HFFc6 (cell line): ENCODE measurements at places on chromosomes 2 and 18.
A peak's percentile ranks its signal among the peaks of the same experiment; 100 is the strongest.

DNA sequence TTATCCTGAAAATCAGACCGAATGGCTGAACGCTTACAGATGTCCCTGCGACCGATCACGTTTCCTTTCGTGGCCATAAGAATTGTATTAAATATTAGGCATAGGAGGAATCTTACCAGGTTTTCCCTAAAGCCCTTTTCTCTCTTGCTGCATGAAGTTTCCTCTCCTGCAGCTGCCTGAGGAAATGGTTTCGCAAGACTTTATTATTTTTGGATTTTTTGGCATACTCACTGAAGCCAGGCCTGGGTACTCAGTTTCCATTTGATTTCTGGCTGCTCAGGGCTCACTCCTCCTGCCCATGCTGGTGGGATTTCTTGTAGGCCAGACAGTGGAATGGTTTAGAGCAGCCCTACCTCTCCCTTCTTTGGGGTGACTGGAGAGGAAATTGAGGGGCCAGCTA, 114.0 kb downstream of the KLHL29 start:
- peaks cover 24% of the 10 kb centered on the region for H3K4me1 ChIP-seq
- DNase-seq: no peak
- no peak overlapping the region for H3K4me3 ChIP-seq
- no peaks in the 10 kb centered on the region for H3K27me3 ChIP-seq

DNA sequence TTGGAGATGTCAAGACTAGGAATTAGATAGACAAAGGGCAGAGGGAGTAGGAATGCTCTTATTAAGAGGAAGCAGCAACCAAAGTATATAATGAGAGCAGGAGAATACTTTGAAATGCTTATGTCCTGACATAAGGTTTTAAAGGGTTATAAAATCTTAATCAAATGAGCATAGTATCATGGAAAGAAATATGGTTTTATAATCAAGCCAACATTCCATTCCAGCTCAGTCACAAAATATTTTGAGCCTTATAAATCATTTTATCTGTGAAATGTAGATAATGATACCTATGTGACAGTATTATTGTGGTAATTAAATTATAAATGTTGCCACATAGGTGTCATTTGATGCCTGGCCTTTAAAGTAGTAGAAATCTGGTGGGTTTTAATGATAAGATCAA, 17.6 kb downstream of the VSNL1 start:
- no peak overlapping the region for H3K4me3 ChIP-seq
- no peak overlapping the region for H3K27ac ChIP-seq
- H3K27me3 ChIP-seq: no peaks in the 10 kb centered on the region
- no peak for DNase-seq
- no peaks in the 10 kb centered on the region for H3K4me1 ChIP-seq
- H3K36me3 ChIP-seq: no peaks in the 10 kb centered on the region

DNA sequence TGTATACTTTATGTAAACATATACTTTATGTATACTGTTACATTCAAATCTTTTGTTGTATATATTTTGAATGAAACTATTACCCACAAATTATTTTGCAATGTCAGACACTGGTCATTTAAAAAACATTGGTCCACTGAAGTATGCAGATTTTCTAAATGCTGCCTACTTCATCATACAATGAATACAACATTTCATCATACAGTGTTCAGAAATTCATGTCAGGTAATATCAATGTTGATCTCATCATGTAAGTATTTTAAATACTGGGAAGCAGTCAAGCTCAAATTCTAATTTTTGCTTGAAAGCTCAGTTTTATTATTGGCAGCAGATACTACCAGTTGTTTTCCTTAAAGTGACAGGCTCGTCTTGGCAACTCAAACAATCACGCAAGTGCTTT, 2.9 kb upstream of the STAT4 start:
- peaks cover 6% of the 10 kb centered on the region; the same call in 1 of the 2 replicates for H3K27me3 ChIP-seq
- peaks cover 32% of the 10 kb centered on the region for H3K4me1 ChIP-seq
- no peaks in the 10 kb centered on the region for H3K36me3 ChIP-seq
- DNase-seq: no peak
- H3K27ac ChIP-seq: no peak overlapping the region
- H3K4me3 ChIP-seq: no peak overlapping the region

DNA sequence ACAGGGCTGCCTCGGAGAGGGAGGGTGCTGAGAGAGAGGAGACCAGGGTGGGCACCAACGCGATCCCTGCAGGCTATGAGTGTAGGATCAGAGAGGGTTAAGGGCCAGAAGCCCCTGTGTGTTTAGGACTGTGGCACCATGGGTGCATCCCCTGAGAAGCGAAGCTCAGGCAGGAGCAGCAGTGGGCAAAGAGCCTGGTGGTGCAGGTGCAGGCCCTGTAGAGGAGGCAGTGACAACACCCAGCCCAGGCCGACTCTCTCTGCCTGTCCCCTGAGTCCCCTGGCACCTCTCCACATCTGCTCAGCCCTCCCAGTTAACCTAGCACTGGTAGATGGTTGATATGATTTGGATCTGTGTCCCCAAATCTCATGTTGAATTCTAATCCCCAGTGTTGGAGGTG, 139.8 kb downstream of the RNF152 start:
- no peak overlapping the region for H3K4me3 ChIP-seq
- peaks cover 6% of the 10 kb centered on the region; the same call in 1 of the 2 replicates for H3K27me3 ChIP-seq
- peaks cover 11% of the 10 kb centered on the region for H3K4me1 ChIP-seq
- no peaks in the 10 kb centered on the region for H3K36me3 ChIP-seq
- no peak overlapping the region for H3K27ac ChIP-seq

DNA sequence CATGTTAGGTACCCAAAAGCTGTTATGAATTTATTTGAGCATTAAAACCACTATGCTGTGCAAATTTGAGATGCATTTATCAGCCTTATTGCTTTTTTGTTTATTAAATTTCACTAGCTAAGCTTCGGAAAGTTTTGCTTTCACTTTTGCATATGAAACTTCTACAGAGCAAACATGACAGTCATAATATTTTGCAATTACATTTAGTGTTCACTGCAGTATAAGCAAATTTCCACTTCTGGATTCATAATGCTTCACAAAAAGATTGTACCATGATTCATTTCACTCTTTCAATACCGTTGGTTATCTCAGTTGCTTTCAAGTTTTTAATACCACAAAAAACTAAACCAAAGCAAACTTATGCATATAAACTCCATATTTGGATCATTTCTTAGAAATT, 228.7 kb upstream of the SLC8A1 start:
- no peak overlapping the region for H3K27ac ChIP-seq
- peaks cover 15% of the 10 kb centered on the region for H3K4me1 ChIP-seq
- peaks cover 2% of the 10 kb centered on the region; the same call in 1 of the 2 replicates for H3K27me3 ChIP-seq
- no peak for DNase-seq
- H3K36me3 ChIP-seq: peaks cover 14% of the 10 kb centered on the region
- peak overlapping the region; percentile 60; the same call in 1 of the 2 replicates for H3K4me3 ChIP-seq

DNA sequence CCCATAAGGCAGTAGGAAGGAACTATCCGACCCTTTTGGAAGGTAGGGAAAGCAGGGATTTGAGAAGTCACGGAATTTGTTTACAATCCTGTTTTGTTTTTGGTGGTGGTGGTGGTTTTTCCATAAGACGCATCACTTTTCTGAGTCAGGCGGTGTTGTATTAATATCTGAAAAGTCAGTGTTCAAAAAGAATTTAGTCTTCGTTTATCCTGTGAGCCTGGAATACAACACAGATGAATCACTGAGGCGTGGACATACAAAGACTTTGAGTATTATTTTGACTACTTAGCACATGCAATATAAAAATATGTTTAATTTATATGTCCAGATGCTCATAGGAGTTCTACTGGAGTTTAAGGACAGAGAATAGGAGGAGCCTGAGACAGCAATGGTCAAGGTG, 785 bp downstream of the ZNF892 start:
- H3K36me3 ChIP-seq: peaks cover 44% of the 10 kb centered on the region
- H3K4me3 ChIP-seq: peak overlapping the region; percentile 92
- H3K27ac ChIP-seq: no peak overlapping the region
- H3K27me3 ChIP-seq: 0 out of 2 replicates have a peak, but pooled peaks cover 4% of the 10 kb centered on the region
- no peak for DNase-seq

DNA sequence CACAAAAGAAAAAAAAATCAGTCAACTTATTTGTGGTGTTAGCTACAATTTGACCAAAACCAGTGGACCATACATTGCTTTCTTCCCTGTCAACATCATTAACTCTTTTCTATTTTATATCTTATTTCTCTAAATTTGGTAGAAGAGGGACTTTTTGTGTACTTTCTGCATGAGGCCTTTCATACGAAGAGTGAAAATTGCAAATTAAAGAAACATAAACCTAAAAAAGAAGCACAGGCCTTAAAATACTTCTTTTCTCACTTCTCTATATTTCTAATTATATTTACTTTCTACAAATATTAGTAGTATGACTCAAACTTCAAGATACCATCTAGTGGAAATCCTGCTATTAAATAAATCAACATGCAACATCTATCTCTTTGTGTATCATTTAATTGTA, 1073.4 kb upstream of the ZEB2 start:
- H3K4me3 ChIP-seq: peak overlapping the region; percentile 71; the same call in 1 of the 2 replicates
- H3K27me3 ChIP-seq: no peaks in the 10 kb centered on the region
- no peak for DNase-seq
- peaks cover 76% of the 10 kb centered on the region for H3K4me1 ChIP-seq
- H3K36me3 ChIP-seq: no peaks in the 10 kb centered on the region

- no peaks in the 10 kb centered on the region for H3K27me3 ChIP-seq
- H3K4me1 ChIP-seq: peaks cover 16% of the 10 kb centered on the region
- DNase-seq: no peak
- no peak overlapping the region for H3K4me3 ChIP-seq
- H3K27ac ChIP-seq: no peak overlapping the region
These were observed 68.2 kb upstream of the NRP2 start for GRCh38 chr2:205613970-205614559.

- H3K4me3 ChIP-seq: no peak overlapping the region
- no peak overlapping the region for H3K27ac ChIP-seq
- no peak for DNase-seq
- H3K36me3 ChIP-seq: peaks cover 58% of the 10 kb centered on the region
These were observed 149.4 kb downstream of the EPHA4 start for GRCh38 chr2:221422516-221423209.

GRCh38 chr2:219524817-219525216, 10.5 kb downstream of the ASIC4 start:
- H3K27me3 ChIP-seq: peaks cover 19% of the 10 kb centered on the region
- no peak for DNase-seq
- peaks cover 24% of the 10 kb centered on the region for H3K4me1 ChIP-seq
- H3K27ac ChIP-seq: no peak overlapping the region
- no peak overlapping the region for H3K4me3 ChIP-seq

DNA sequence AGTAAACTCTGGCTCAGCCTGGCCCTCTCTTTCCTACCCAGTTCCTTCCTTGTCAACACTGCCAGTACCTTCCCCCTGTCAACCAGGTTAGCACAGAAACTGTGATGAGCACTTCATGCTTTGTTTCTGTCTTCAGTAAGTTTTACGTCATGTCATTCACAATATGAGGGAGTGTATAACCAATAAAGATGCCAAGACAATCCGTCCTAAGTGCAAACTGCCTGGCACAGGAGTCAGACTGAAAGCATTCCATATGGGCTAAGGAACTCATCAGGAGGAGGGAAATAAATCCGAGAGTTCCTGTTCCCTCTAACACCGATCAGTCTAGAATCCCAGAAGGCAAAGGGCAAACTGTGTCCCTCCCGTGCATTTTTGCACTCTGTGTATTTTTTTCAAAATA, 507.2 kb downstream of the CMPK2 start:
- H3K4me1 ChIP-seq: no peaks in the 10 kb centered on the region
- no peaks in the 10 kb centered on the region for H3K36me3 ChIP-seq
- no peak overlapping the region for H3K4me3 ChIP-seq
- no peak overlapping the region for H3K27ac ChIP-seq
- H3K27me3 ChIP-seq: no peaks in the 10 kb centered on the region
- DNase-seq: no peak

- H3K36me3 ChIP-seq: no peaks in the 10 kb centered on the region
- no peak overlapping the region for H3K27ac ChIP-seq
- peak; percentile 21 for DNase-seq
- no peaks in the 10 kb centered on the region; the same call in 1 of the 2 replicates for H3K27me3 ChIP-seq
These were observed 93.8 kb downstream of the NRP2 start for GRCh38 chr2:205776139-205776538.

- no peaks in the 10 kb centered on the region for H3K36me3 ChIP-seq
- DNase-seq: no peak
- no peak overlapping the region for H3K4me3 ChIP-seq
These were observed 15.1 kb upstream of the KLHL30 start for GRCh38 chr2:238123218-238123971.

- H3K4me3 ChIP-seq: no peak overlapping the region
- peaks cover 3% of the 10 kb centered on the region for H3K27me3 ChIP-seq
- H3K36me3 ChIP-seq: peaks cover 46% of the 10 kb centered on the region
- no peak for DNase-seq
These were observed 65.8 kb downstream of the RTN4 start for GRCh38 chr2:54984476-54984875.

DNA sequence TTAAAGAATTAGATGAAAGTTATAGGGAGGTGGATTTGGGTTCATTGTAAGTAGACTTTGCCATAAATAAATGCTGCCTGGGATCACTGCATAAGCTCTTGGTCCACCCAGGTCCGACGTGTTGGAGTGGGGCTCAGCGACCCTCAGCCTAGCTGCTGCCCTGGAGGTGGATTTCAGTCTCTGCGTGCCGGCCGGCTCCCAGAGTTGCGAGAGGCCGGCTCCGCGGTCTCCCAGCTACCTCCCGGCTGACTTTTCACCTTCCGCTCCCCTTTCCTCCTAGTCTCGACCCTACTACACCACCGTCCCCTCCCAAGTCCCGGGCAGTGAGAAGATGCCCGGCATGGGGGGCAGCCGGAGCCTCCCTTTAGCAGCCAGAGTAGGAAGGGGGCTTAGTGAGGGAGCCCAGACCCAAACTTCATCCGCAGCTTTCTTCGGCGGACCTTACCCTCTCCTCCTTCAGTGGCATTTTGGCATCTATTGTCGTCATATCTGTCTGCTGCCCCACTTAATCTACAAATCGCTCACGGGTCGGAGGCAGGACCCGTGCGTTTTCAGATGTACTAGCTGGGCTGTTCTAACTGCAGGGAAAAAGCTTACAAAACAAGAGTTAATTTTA, 8.1 kb downstream of the EMX1 start:
- H3K4me1 ChIP-seq: no peaks in the 10 kb centered on the region
- H3K36me3 ChIP-seq: no peaks in the 10 kb centered on the region
- no peak overlapping the region for H3K4me3 ChIP-seq
- no peak overlapping the region for H3K27ac ChIP-seq

DNA sequence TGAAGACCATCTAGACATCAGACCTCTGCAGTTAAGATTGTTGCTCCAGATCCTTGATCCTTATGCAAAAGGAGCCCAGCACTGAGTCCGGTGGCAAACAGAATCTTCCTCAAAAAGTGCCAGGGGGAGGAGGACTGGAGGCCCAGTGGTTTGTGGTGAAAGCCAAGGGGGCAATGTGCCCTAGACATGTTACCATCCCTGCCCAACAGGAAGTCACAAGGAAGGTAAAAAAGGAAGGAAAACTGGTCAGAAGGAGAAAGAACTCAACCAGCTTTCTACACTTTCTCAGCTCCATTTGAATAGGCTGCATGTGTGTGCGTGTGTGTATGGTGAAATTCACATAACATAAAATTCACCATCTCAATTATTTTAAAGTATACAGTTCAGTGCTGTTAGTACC, 25.0 kb upstream of the KDM3A start:
- DNase-seq: no peak
- H3K4me1 ChIP-seq: 0 out of 2 replicates have a peak, but pooled peaks cover 6% of the 10 kb centered on the region
- no peak overlapping the region for H3K27ac ChIP-seq
- H3K4me3 ChIP-seq: no peak overlapping the region
- H3K36me3 ChIP-seq: no peaks in the 10 kb centered on the region

GRCh38 chr2:222504719-222505118, 80.4 kb downstream of the SGPP2 start:
- no peaks in the 10 kb centered on the region for H3K4me1 ChIP-seq
- no peak overlapping the region for H3K4me3 ChIP-seq
- DNase-seq: no peak
- H3K27ac ChIP-seq: no peak overlapping the region
- peaks cover 2% of the 10 kb centered on the region; the same call in 1 of the 2 replicates for H3K27me3 ChIP-seq

GRCh38 chr2:71671203-71671854, 218.0 kb downstream of the DYSF start:
- DNase-seq: no peak
- no peaks in the 10 kb centered on the region for H3K36me3 ChIP-seq
